Activated T-cell treated with anti-CD3 and anti-CD28 coated beads for 4 hours (primary cell): ENCODE measurements at places on chromosomes 2 and 18.

DNA sequence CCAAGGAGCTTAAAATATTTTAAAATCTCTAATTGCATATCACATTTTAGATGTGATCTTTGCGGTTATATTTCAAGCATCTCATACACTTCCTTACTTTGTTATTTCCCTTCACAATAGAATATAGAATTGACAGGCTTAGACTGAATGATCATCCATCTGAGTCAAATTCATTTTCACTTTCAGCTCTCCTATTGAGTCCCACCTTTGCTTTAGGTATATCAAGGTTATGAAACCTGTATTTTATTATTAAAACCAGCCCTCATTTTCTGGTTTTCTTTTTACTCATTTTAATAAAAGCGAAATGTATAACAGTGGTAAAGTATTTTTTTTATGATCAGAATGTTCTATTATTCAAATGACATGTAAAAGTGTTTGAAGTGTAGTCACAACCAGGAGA is 162.9 kb upstream of the KYNU start:
- no peak for DNase-seq

- no peak for DNase-seq
Observed at GRCh38 chr2:236943068-236943467, 142.6 kb upstream of the COPS8 start.

DNA sequence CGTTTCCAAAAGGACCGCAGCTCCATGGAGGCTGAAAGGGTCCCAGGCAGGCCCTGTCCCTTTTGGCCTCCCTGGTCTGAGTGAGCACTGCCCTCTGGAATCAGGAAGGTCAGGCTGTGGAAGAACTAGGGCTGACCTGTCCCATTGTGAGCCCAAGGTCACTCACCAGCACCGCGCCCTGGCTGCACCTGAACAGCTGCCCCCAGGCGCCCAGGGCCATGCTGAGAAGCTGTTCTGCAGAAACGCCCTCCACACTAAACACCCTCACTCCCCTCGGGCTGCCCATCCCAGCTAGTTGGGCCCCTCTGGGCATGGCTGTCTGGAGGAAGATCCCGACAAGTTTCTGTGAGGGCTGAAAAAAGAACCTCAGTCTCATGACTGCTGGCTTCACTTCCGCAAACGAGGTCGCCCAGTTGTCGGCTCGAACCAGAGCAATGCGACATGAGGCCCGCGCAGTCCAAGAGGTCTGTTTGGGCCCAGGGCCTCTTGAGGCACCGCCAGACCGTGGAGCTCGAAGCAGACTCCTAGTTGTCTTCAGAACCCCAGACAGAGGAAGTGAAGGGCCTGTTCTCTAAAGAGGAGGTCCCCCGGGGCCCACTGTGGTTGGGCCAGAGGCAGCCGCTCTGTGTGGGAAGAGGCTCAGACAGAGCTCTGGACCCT is 64.4 kb downstream of the INPP5D start:
- DNase-seq: no peak

- DNase-seq: no peak
Observed at GRCh38 chr2:195594248-195594647, 62.8 kb upstream of the SLC39A10 start.

DNA sequence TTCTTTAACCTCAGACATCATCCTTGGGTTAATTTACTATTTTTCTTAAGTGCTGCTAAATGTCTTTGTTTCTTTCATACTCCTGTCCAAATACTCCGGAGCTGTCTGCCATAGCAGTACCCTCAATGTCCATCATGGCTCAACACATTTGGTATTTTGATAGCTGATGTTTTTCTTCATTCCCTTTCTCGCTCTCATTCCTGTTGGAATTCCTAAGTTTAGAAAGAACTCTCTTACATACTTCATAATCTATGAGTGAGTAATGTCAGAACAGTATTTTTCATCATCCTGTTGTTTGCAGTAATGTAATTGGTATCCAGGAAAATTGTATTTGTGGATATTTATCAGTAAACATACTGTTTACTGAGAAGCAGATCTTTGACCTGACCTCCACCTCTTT is 282.9 kb downstream of the PTGR3 start:
- DNase-seq: no peak

DNA sequence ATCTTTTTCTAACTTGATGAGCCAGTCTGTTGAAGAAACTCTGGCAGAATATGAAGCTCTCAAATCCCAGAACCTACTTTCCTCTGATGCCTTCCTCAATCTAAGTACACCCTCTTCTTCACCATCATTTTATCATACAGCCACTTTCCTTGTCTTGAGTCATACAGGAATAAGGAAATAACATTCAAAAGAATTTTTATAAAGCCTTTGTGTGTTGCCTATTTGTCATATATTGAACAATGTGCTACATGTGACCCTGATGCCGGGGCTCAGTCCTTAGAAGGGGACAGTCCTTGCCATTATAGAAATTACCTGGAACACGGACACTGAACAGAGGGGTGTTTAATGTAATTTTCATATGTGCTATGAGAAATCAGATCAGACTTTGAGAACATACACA is 27.4 kb downstream of the RAPGEF4 start:
- no peak for DNase-seq
